ENCODE measurements at places on chromosomes 11 and 22.

DNA sequence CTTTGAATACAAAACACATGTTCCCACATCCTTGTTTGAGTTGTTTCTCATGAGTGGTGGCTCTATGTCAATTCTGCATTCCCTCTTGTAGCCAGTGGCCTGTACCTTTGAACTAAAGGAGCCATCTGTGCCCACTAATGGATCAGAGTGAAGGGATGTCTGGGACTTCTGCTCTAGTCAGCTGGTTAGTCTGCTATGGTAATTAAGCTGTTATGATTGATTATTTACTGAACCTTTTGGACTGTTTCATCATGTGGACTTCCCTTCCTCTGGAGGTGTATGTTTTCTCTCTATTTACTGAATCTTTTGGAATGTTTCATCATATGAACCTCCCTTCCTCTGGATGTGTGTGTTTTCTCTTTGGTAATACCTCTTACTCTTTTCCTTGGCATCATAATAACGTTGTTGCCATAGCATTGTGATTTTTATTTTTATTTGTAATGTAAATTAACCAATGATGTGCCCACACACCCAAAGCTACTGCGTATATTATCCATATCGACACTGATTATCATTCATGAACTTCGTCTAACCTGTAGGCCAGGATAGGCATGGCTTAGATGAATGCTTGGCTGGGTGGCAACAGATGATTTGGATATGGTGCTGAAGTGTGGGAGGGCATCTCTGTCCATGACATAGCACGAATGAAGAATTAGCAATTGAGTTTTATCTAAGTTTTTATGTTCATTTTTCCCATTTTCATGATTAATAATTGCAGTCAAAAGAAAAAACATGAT, 112.3 kb upstream of the SORL1-AS1 start:
- no peak for ATAC-seq

GRCh38 chr11:73758451-73758850, 2.4 kb downstream of the RAB6A start:
- ATAC-seq = no peak

DNA sequence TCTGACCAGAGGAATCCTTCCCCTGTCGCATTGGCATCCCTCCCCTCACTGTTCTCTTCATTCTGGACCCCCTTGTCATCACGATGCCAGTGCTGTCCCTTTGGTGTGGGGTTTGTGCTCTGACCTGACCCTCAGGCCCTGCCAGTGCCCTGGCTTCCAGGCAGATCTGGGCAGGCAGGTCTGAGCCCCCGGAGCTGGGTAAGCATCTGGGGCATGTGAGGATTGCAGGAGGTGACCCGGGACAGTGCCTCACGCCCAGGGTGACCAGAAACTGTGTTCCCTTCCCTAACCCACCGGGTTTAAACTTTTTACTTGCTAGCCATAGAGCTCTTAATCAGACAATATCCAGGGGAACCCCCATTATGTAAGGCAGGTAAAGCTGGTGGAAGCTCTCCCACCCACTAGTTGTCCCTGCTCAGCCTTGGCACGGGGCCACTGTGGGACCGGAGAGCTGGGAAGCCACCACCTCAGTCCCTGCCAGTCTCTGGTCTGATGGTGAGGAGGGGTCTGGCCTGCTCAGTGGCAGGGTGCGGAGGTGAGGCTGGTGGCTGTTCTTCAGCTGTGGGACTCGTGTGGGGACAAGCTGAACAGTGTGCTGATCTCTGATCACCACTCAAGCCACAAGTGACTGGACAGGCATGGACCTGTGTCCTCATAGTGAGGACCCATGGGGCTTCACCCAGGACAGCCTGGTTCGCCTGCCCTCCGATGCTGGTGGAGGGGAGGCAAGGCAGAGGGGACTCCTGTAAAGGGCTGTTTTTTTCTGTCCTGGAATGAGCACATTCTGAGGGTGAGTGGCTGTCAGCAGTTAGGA, 38.0 kb downstream of the BCR start:
- no peak for ATAC-seq

DNA sequence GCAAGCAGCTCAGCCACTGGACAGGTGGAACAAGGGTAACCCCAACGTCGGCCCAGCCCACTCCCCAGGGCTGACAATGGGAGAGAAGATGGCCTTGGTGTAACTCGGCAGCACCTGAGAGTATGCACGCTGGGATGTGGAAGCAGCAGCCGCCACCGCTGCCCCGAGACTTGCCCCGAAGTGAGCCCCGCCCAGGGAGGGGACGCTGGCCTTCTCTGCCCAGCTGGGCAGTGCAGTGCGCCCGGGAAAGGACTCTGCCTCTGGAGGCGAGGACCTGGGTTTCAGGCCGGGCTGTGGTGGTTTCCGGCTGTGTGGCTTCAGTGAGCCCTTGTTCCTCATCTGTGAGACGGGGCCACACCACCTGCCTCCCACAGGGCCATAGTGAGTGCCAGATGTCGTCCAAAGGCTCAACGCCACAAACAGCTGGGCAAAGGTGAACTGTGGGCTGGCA, 8.6 kb upstream of the POLDIP3 start:
- no peak for ATAC-seq

DNA sequence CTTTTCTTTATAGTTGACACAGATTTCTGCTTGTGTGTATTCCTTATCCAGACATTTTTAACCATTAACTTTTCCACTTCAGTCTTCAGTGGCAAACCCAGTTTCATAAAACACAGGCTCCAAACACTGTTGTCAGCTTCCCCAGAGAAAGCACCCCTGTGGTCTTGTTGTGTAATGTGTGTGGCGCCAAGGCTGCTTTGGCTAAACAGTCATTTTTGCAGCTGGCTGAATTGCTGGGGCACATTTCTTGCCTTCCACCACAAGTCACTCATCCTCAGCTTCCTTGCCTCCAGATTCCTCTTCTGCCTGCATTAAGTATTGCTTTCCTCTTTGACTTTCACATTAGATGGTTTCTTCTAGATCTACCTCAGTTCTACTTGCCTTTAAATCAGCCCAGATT, 40.5 kb downstream of the ARHGAP1 start:
- no peak for ATAC-seq

DNA sequence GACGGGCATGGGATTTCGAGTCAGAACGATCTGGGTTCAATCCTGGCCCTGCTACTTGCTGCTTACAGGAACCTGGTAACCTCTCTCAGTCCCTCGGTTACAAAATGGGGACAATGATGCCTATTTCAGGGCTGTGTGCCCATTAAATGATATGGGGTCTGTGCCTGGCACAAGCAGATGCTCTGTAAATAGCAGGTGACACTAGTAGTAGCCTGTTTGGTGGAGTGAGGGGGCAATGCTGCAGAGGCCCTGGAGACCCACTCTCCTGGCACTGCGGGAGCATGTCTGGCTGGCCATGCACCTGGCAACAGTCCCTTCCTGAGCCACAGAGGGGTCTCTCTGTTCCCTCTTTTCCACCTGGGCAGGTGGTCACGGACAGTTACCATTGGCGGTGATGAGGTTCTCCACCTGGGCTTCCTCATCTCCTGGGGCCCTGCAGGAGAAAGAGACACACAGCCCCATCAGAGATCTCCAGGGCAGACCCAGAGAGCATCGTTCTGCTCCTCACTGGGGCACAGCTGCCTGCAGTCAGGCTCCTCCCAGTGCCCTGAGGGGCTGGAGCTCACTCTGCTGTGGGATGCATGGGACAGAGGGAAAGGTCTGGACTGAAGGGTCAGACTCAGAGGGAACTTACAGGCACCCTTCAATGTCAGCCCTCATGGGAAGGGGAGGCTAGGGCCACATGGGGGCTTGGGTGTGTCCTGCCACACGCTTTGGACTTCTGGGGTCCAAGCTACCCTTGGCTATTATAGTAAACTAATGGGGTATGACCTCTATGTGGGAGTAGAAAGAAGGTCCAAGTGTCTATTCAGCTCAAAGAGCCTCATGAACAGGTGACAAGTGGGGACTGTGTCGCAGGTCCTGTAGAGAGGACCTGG, 15.6 kb upstream of the FXYD2 start:
- ATAC-seq = no peak

DNA sequence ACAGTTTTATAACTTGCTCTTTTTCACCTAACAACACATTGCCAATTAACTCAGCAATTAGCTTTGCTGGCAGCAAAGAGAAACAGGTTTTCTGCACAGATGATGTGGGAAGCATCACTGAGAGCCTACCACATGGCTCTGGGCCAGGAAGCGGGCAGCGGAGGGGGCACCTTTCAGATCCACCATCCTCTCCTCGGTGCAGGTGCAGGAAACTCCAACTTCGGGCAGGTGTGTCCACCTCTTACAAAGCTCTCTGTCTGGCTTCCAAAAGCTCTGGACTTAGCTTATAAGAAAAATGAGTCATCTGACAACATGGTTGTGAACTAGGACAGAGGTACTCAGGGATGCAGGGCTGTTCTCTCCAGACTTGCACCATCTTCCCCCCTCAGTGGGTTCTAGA, 77.0 kb downstream of the RPS6KA4 start:
- no peak for ATAC-seq

DNA sequence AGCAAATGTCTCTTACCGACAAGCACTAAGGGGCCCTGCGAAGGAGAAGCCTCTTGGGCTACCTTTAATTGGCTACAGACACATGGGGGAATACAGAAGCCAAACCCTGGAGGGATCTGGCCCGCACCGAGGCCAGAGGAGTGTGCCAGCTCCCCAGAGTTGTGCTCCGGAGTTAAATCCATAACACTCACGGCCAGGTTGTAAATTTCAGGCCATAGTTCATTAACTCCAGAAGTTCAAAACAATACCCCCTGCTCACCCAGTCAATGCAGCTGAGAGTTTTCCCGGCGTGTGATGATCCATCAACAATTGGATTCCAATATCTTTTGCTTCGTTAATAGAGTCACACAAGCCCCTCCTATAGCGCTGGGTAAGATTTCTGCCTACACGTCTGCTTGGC, 371.5 kb downstream of the NXPE2 start:
- ATAC-seq = no peak

- ATAC-seq = no peak
Observed at GRCh38 chr22:27129266-27129665, 471.9 kb downstream of the MIAT start.
